ENCODE measurements at places on chromosomes 4 and X. TPM values are rescaled to one million over a fixed set of nuclear protein-coding genes. Genes with fewer than 3 reads are reported as not detected.
A peak's percentile ranks its signal among the peaks of the same experiment; 100 is the strongest.

GRCh38 chrX:72366178-72366577 lies 60.5 kb upstream of the CITED1 start:
- DNase-seq, result no peak
- no peaks in the 10 kb centered on the region for H3K4me1 ChIP-seq
- no peaks in the 10 kb centered on the region for H3K36me3 ChIP-seq
- H3K4me3 ChIP-seq, result no peak overlapping the region
- no peak overlapping the region for H3K27ac ChIP-seq
- no peaks in the 10 kb centered on the region for H3K27me3 ChIP-seq

- H3K27me3 ChIP-seq, result no peaks in the 10 kb centered on the region
- no peaks in the 10 kb centered on the region for H3K4me1 ChIP-seq
- no peaks in the 10 kb centered on the region for H3K36me3 ChIP-seq
- H3K4me3 ChIP-seq, result no peak overlapping the region
- no peak overlapping the region for H3K27ac ChIP-seq
Observed at GRCh38 chr4:168871632-168872031, 138.4 kb downstream of the CBR4 start.

DNA sequence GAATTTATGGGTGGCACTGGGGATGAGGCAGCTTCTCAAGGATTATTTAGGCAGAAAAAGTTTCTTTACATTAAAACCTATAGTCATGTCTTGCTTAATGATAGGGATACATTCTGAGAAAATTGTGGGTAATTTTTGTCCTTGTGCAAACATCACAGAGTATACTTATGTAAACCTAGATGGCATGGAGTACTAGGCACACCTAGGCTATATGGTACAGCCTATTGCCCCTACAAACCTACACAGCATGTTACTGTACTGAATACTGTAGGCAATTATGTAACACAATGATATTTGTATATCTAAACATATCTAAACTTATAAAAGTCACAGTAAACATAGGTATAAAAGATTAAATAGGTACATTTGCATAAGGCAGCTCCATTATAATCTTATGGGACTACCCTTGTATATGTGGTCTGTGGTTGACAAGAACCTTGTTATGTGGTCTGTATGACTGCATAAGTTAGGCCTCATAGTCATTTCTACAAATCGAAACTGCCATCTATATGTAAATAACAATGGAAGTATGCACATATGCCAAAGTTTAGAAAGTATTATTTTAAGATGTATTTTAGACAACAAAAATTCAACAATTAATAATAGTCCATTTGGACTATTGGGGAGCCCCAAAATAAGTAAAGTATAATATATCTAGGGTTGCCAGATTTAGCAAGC lies 87.3 kb downstream of the CFAP299 start:
- H3K4me3 ChIP-seq, result no peak overlapping the region
- H3K36me3 ChIP-seq, result no peaks in the 10 kb centered on the region
- no peak overlapping the region for H3K27ac ChIP-seq
- no peaks in the 10 kb centered on the region for H3K27me3 ChIP-seq
- DNase-seq, result no peak

GRCh38 chrX:97471071-97471470 lies 587.4 kb downstream of the RPA4 start:
- no peaks in the 10 kb centered on the region for H3K36me3 ChIP-seq
- no peak for DNase-seq
- H3K4me1 ChIP-seq, result no peaks in the 10 kb centered on the region
- no peak overlapping the region for H3K27ac ChIP-seq
- no peak overlapping the region for H3K4me3 ChIP-seq

GRCh38 chr4:54513204-54513603 lies 144.6 kb upstream of the KIT start:
- H3K27me3 ChIP-seq, result no peaks in the 10 kb centered on the region
- H3K4me1 ChIP-seq, result no peaks in the 10 kb centered on the region
- H3K4me3 ChIP-seq, result no peak overlapping the region
- H3K27ac ChIP-seq, result no peak overlapping the region
- H3K36me3 ChIP-seq, result no peaks in the 10 kb centered on the region

DNA sequence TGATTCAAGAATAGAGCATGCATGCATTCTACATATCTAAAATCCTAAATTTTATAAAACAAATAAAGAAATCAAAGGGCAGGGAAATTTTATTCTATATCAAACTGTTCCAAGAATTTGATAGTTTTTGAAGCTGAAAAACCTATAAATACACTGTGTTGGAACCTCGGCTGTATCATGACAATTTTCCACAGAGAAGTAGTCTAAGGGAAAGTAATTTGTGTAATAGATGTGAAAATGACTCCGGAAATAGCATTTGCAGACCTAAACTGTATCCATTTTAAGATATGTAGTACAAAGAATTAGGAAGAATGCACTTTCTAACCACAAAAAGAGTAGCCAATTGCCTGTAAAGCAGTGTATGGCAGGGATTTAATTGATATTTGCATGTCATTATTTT lies 112.5 kb upstream of the WDR17 start:
- H3K27me3 ChIP-seq, result no peaks in the 10 kb centered on the region
- no peak overlapping the region for H3K27ac ChIP-seq
- H3K4me1 ChIP-seq, result no peaks in the 10 kb centered on the region
- H3K4me3 ChIP-seq, result no peak overlapping the region
- H3K36me3 ChIP-seq, result no peaks in the 10 kb centered on the region
- DNase-seq, result no peak

DNA sequence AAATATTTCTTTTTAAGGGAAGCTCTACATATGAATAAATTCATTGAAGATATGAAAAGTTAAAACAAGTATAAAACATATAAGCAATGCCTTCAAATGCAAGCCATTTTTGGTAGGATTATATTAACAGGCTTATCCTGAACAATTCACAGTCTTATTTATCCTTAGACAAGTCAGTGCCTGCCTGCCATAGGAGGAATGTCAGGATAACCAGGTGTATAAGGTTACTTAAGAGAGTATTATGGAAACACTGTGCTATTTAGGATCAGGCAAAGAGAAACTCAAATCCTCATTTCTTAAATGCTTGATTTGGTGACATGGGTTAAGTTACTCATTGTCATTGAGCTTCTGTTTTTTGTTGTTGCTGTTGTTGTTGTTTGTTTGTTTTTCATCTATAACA lies 2029.9 kb upstream of the AGA start:
- H3K4me3 ChIP-seq, result no peak overlapping the region
- DNase-seq, result no peak
- no peak overlapping the region for H3K27ac ChIP-seq
- no peaks in the 10 kb centered on the region for H3K36me3 ChIP-seq
- no peaks in the 10 kb centered on the region for H3K27me3 ChIP-seq

GRCh38 chr4:2741626-2742025 lies 14.5 kb downstream of the TNIP2 start:
- H3K27me3 ChIP-seq, result no peaks in the 10 kb centered on the region
- H3K4me3 ChIP-seq, result no peak overlapping the region
- H3K27ac ChIP-seq, result no peak overlapping the region
- no peak for DNase-seq
- H3K36me3 ChIP-seq, result peaks cover 53% of the 10 kb centered on the region

- peaks cover 16% of the 10 kb centered on the region for H3K4me1 ChIP-seq
- DNase-seq, result no peak
- H3K4me3 ChIP-seq, result no peak overlapping the region
- no peaks in the 10 kb centered on the region for H3K27me3 ChIP-seq
- peak overlapping the region; percentile 67 for H3K27ac ChIP-seq
- no peaks in the 10 kb centered on the region for H3K36me3 ChIP-seq
Observed at GRCh38 chrX:136778916-136779315, 1.8 kb downstream of the ARHGEF6 start.

GRCh38 chr4:1305261-1305711 lies 15.6 kb downstream of the MAEA start:
- peaks cover 5% of the 10 kb centered on the region for H3K36me3 ChIP-seq
- peaks cover 26% of the 10 kb centered on the region for H3K4me1 ChIP-seq
- no peak overlapping the region for H3K4me3 ChIP-seq
- H3K27ac ChIP-seq, result no peak overlapping the region

DNA sequence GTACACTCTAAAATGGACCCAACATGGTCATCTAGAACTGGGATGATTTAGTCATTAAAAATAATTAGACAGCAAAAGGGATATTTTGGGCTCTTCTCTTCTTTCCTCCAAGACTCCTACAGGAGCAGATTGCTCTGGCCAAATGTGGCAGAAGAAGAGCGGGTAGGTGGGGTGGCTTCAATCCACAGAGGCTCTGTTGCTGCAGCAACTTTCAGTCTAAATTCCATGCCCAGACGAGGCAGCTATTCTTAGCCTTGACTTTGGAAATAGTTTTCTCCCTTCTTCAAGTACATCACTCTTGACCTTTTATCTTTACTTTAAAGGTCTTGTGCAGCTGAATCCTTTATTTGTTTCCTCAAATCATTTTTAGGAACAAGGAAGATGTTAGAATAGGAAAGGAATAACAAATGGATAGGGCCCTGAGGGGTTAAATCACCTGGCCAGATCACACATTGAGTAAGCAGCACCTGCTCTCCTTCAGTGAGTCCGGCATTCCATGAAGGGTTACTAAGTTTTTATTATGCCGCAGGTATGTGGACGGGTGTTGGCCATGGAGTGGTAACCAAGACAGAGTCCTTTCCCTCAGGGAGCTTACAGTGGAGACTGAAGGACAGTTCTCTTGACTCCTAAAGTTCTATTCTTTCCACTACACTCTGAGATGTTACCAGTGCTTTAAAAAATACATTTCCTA lies 19.3 kb upstream of the SORBS2 start:
- no peak for DNase-seq
- no peaks in the 10 kb centered on the region for H3K27me3 ChIP-seq
- H3K36me3 ChIP-seq, result no peaks in the 10 kb centered on the region
- H3K4me3 ChIP-seq, result no peak overlapping the region

GRCh38 chrX:71000139-71000538 lies 68.0 kb downstream of the SNX12 start:
- H3K36me3 ChIP-seq, result no peaks in the 10 kb centered on the region
- no peak overlapping the region for H3K27ac ChIP-seq
- no peaks in the 10 kb centered on the region for H3K4me1 ChIP-seq
- DNase-seq, result no peak
- H3K4me3 ChIP-seq, result no peak overlapping the region
- H3K27me3 ChIP-seq, result no peaks in the 10 kb centered on the region

GRCh38 chr4:1019729-1020470 lies 8.5 kb downstream of the FGFRL1 start:
- H3K36me3 ChIP-seq, result peaks cover 8% of the 10 kb centered on the region
- H3K4me3 ChIP-seq, result no peak overlapping the region
- no peak overlapping the region for H3K27ac ChIP-seq
- no peaks in the 10 kb centered on the region for H3K4me1 ChIP-seq

DNA sequence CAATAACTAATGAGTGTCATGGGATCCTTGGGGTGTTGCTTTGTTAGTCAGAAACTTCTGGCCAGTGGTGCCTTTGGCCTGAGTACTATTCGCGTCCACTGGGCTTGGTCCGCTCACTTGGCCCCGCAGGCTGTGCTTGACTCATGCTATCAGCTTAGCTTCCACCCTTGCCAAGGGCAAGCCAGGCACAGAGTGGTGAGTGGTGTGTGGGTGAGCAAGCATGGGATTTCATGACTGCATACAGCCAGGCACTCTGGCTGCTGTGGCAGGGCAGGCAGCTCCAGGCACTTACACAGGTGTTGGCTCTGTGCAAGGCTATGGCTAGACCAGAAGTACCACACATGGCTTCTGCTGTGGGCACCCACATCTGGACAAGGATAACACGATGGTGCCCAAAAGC lies 1026.3 kb downstream of the PCDH19 start:
- H3K4me3 ChIP-seq, result no peak overlapping the region
- no peaks in the 10 kb centered on the region for H3K27me3 ChIP-seq
- H3K36me3 ChIP-seq, result no peaks in the 10 kb centered on the region
- no peaks in the 10 kb centered on the region for H3K4me1 ChIP-seq
- no peak for DNase-seq

GRCh38 chrX:107566604-107567262 lies 61.6 kb upstream of the PRPS1 start:
- no peaks in the 10 kb centered on the region for H3K27me3 ChIP-seq
- H3K4me1 ChIP-seq, result no peaks in the 10 kb centered on the region
- no peak for DNase-seq
- no peak overlapping the region for H3K27ac ChIP-seq
- H3K36me3 ChIP-seq, result no peaks in the 10 kb centered on the region

DNA sequence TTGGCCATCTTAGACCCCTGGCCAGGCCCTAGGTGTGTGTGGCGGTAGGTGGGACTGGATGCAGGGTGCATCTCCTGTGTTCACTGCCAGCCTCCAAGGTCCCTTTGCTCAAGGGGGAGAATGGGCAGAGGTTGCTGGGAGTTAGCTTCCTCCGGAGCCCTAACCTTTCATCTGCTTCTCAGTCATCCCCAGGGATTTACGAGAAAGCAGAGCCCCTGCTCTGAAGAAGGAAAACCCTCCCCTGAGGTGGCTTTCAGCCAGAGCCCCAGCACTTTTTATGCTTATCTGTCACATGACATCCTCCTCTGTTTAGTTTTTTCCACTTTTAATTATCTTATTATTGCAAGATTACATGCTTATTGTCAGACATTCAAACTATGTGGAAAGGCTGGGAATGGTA lies 44.9 kb upstream of the DDX3X start:
- no peak overlapping the region for H3K4me3 ChIP-seq
- no peaks in the 10 kb centered on the region for H3K4me1 ChIP-seq
- H3K27ac ChIP-seq, result no peak overlapping the region
- DNase-seq, result no peak
- H3K27me3 ChIP-seq, result no peaks in the 10 kb centered on the region

GRCh38 chr4:186717556-186717955 lies 6.1 kb downstream of the FAT1 start:
- H3K36me3 ChIP-seq, result no peaks in the 10 kb centered on the region
- H3K4me3 ChIP-seq, result no peak overlapping the region
- DNase-seq, result no peak

DNA sequence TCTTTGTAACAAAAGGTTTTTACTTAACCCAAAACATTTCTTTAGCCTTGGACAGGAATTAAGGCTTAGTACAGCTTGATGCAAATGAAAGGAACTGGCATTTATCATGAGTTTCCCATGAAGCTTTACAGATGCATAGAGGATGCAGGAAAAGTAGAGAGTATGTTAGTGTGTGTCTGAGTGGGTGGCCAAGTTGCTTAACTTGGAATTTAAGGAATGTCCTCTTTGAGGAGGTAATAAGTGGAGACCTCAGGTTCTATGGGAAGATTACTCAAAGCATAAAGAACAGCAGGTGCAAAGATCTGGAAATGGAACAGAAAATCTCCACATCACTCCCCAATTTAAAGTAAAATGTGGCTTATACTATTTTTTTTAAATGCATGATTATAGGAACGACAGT lies 457.9 kb downstream of the KCNIP4 start:
- H3K4me1 ChIP-seq, result no peaks in the 10 kb centered on the region
- no peak overlapping the region for H3K27ac ChIP-seq
- no peaks in the 10 kb centered on the region for H3K27me3 ChIP-seq
- no peak overlapping the region for H3K4me3 ChIP-seq
- no peaks in the 10 kb centered on the region for H3K36me3 ChIP-seq
- DNase-seq, result no peak

Gene CXCL10
- 2.5 TPM for total RNA-seq

Gene CCDC149
- total RNA-seq, result 24.1 TPM

Gene IBSP
- not detected for total RNA-seq

Gene NUDT10
- total RNA-seq, result 0.46 TPM

Gene EFHC2
- total RNA-seq, result 3.1 TPM

Gene TCEAL5
- total RNA-seq, result not detected
